ENCODE measurements at places on chromosomes 7 and 10. TPM values are rescaled to one million over a fixed set of nuclear protein-coding genes. Genes with fewer than 3 reads are reported as not detected.

- no peak for DNase-seq
Observed at GRCh38 chr7:139930286-139930965, 101.4 kb downstream of the TBXAS1 start.

DNA sequence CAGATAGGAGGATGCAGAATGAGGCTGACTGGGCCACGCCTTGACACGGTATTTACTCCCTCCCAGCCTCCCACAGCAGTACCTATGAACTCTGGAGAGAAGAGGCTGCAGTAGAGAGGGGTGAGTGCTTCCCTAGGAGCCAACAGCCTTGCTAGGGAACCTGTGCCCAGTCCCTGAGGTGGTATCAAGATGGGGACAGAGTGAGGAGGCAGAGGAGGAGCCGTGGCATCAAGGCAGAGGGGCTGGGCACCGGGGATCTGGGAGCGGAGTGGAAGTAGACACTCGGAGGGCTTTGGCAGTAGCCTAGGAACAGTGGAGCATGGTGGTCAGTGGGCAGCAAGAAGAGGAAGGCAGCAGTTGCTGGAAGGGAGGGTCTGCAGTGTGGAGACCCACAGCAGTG is 68.7 kb upstream of the CHST15 start:
- DNase-seq: no peak

DNA sequence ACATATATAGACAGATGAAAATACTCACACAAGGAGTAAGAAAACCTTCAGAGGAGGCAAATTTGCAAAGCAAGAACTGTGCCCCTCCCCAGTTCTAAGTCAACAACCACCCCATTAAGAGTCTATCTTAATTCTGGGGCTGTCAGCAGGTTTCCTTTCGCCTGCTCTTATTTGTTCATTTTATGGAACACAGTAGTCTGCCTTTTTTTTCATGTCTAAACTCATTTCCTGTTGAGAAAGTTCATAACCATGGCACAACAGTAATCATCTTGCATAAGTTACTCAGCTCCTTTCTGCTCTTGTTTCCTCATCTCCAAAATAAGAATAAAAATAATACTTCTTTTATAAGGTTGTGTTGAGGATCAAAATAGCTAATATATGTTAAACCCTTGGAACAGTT is 25.8 kb upstream of the AMPH start:
- no peak for DNase-seq

CYP26A1 gene
- not detected for polyA plus RNA-seq

CYP3A4 gene
- polyA plus RNA-seq: 0.11 TPM
